Germinal center (tissue), 1 donor: ENCODE measurements at places on chromosomes 12 and 14.

- peak; percentile 46 for DNase-seq
These were observed 43.7 kb upstream of the ATP2B1 start for GRCh38 chr12:89752341-89752740.

- no peak for DNase-seq
These were observed 55.1 kb upstream of the CMKLR1 start for GRCh38 chr12:108394196-108394595.

GRCh38 chr12:71854594-71854993, 15.0 kb downstream of the TBC1D15 start:
- DNase-seq: no peak

DNA sequence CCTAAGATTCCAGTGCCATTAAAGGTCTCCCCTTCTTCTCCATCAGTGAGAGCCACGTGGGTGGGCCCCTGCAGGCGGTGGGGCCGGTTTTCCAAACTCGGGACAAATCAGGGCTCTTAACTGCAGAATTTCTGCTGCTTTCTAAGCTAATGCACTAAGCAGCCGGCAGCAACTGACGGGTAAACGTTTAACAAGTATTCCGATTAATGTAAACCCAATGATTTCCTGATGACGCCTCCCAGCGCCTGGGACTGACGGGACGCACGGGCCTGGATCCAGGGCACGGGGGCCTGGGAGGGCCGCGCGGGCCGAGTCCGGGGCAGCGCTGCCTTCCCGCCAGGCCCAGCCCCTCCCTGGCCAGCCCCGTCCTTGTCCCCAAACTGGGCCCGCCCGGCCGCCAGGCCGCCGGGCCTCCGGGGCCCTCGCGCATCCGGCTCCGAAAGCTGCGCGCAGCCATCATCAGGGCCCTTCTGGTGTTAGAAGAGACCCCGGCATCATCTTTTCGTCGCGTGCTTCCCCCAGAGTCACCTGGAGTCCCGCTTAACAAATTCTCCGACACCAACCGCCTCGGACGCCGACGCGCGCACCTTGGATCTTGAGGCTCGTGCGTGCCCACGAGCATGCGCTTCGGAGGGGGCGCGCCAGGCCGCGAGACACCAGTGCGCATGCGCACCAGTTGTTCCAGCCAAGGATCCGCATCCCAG, at the start of gene MLH3:
TSS of gene MLH3 (minus strand) at position 616 of the 704 bp plus-strand sequence. CDS start 1,812 bp downstream, outside the sequence.
- peak; percentile 90 for DNase-seq

DNA sequence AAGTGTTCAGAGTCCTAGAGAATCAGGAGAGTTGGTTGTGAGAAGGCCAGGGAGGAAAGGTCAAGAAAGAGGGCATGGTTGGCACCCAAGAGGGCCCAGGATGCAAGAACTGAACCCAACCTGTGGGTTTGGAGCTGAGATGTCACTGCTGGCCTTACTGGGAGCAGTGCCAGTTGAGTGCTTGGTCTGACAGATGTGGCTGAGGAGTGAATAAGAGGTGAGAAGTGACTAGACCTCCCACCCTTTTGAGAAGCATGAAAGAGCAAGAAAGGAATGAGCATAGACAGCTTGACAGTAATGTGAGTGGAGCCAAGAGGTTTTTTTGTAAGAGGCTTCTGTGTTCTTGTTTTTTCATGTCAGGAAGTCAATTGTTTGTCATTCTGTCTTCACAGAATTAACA, 95.3 kb downstream of the FGD4 start:
- DNase-seq: no peak

GRCh38 chr12:64691227-64691794, 67.9 kb downstream of the GNS start:
- no peak for DNase-seq

DNA sequence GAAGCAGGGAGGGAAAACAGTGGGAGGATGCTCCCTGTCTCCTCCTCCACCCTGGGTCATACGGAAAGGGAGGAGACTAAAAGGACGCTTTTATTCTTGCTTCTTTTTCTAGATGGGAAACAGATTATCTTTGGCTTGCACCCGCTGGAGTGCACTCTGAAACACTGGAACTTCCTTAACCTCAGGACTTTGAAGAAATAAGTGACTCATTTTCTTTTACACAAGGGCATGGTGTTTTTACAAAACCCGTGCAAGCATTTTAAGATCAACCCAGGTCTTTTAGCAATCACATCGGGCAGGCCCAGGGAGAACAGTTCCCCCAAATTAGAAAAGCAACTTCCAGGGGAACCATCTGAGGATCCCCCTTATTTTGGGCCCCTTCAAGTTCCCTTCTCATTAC, 80.9 kb upstream of the TSPAN11 start:
- DNase-seq: no peak

DNA sequence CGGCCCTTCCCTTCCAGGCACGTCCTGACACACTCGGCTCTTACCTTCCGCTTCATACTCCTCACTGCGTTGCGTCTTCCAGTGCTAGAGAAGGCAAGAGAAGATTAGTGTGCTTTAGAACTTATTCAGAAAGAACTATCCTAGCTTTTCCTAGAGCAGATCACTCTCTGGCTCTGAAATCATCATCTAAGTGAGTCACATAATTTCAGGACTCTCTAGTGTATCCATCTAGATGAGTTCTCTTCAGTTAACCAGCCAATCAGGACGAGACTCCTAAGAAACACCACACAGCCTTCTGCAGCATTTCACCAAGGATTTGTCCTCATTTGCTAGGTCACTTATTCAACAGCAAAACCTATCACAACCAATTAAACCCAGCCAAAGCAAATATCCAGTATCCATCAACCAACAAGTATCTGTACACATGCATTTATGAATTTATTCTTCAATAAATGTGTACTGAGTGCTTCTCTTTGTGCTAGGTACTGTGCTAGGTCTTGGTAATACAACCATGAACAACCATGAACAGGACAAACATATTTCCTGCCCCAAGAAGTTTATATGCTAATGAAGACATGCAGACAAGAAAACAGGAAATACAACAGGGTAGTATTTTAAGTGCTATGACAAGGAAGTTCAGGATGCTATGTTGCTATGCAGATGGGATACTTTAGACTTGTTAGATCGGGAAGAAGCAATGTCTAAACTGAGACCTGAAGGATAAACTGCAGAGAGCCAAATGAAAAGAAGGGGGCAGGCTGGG, 52.1 kb downstream of the NIN start:
- DNase-seq: peak; percentile 21

DNA sequence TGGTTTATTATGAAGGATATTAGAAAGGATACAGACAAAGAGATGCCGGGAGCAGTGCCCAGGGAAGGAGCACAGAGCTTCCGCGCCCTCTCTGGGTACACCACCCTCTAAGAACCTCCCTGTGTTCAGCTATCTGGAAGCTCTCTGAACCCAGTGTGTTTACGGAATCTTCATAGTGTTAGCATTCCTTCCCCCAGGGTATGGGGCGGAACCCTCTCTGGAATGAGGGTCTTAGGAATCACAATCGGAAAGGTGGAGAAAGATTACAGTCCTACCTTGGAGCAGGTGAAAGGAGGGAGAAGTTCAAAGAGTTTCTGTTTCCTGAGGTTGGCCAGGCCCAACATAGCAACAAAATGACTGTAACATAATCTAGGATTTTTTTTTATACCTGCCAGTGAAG, 6.8 kb upstream of the NUDT4 start:
- no peak for DNase-seq

GRCh38 chr12:88383405-88383804, 196.9 kb downstream of the KITLG start:
- no peak for DNase-seq
